ENCODE measurements at places on chromosomes 7 and 10.

DNA sequence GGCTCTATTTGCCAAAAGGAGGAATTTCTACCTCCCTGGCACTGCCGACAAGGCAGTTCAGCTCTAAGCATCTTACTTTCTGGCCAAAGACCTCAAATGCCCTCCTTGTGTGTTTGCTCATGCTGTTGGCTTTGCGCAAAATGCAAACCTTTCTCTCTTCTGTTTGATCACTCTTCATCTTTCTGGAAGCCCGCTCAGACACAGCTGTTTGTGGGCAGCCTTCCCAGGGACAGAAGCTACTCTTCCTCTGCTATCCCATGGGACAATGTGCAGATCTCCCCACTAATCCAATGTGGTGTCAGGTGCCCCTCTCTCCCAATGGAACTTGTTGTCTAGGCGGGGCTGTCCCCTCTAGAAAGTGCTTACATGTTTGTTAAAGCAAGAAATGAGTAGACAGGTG, 278.7 kb downstream of the CCSER2 start:
- DNase-seq: no peak

DNA sequence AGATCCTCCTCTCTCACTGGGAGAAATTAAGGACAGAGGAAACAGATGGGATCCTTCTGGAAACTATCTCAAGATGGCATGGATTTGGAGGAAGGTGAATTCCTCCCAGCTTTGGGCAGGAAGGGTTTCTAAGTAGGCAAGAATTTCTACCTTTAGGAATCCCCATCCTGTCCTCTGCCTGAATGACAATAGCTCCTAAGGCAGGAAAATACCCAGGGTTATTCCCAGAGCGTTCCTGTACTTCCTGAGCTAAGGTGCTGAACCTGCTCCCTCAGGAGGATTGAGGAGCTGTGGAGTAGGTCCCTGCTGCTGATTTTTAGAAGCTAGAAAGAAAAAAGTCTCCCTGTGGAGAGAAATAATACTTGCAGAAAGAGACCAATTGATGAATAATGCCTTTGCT, 568 bp downstream of the MGAM2 start:
- DNase-seq: no peak

DNA sequence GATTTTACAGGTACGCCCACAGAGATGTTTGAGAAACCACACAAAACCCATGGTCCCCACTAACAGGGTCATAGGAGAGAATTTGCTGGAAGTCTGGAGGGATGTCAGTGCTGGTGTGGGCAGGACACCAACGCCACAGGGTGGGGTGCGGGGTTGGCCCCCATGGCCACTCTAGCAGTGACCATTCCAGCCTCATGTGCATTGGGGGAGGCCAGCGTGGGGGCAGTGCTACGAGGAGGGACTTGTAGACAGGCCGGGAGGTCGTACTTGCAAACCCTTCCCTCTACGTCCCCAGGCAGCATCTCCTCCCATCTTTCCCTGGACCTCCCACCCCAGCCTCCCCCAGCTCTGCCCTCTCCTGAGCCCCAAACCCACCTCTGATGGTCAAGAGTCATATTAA, 34.0 kb downstream of the FOXL3 start:
- DNase-seq: no peak

GRCh38 chr10:88389456-88389855, 193.7 kb downstream of the RNLS start:
- DNase-seq: no peak

GRCh38 chr7:131224996-131225395, 102.7 kb upstream of the MKLN1 start:
- DNase-seq: no peak

DNA sequence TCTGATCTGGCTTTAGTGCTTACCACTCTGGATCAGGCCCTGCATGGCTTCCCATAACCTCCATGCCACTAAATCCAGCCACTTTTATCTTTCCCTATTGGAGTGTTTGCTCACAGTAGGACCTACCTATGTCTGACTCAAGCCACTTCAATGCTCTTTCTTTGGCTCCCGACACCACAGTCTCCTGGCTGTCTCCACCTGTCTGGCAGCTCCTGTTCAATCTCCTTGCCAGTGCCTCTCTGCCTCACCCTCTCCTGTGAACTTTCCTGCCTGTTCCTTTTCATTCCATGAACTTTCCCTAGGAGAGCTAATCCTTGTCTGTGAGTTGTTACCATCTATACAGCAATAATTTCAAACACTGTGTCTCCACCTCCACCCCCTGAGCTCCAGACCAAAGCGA, 82.6 kb upstream of the UCN3 start:
- no peak for DNase-seq

DNA sequence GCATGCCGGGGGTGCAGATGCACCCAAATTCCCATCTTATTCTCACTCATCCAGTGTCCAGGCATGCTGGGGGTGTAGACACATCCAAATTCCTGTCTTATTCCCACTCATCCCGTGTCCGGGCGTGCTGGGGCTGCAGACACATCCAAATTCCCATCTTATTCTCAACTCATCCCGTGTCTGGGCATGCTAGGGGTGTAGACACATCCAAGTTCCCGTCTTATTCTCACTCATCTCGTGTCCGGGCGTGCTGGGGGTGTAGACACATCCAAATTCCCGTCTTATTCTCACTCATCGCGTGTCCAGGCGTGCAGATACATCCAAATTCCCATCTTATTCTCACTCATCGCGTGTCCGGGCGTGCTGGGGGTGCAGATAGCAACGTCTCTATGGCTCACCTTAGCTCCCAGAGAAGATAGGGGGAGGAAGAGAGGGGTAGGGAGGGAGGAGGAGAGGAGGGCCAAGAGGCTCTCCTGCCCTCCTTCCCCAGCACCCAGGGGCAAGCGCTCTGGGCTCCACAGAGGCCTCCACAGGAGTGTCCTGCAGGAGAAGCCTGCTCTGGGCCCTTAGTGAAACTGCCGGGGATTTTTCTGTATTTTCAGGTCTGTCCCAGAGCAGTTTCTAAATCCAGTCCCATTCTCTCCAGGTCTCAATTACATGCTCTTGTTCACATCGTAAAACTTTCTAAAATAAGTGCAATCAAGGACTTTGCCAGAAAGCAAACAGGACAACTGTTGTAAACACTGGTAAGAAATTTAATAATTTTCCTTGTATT, 210.8 kb downstream of the DIP2C start:
- no peak for DNase-seq

- DNase-seq: no peak
Observed at GRCh38 chr7:69177941-69178494, 420.3 kb upstream of the AUTS2 start.

GRCh38 chr7:77859343-77859742, 60.8 kb downstream of the PHTF2 start:
- DNase-seq: no peak

DNA sequence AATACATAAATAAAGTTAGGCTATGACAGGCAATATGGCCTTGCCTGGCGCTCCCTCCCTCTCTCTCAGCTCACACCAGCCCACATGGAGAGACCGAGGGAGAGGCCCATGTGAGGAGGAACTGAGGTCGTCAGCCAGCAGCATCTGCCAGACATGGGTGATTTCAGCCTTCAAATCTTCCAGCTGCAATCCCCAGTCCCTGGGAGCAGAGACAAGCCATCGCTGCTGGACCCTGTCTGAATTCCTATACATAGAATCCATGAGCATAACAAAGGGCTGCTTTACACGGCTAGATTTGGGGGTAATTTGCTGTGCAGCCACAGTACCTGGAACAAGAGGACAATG, 35.6 kb downstream of the ANKRD16 start:
- DNase-seq: no peak

DNA sequence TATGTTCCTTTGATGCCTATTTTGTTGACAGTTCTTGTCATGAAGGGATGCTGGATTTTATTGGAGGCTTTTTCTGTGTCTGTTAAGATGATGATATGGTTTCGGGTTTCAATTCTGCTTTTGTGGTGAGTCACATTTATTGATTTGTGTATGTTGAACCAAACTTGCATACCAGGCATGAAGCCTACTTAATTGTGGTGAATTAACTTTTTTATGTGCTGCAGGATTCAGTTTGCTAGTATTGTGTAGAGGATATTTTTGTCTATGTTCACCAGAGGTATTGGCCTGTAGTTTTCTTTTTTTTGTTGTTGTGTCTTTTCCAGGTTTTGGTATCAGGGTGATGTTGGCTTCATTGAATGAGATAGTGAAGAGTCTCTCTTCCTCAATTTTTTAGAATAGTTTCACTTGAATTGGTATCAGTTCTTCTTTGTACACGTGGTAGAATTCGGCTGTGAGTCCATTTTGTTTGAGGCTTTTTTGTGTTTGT, 345.9 kb downstream of the KIF20B start:
- DNase-seq: no peak

- no peak for DNase-seq
Observed at GRCh38 chr7:68562323-68562899, 1035.9 kb upstream of the AUTS2 start.

GRCh38 chr7:107472116-107472515, 2.3 kb downstream of the GPR22 start:
- DNase-seq: no peak

GRCh38 chr10:13773043-13773442, 186.3 kb downstream of the PRPF18 start:
- DNase-seq: no peak

DNA sequence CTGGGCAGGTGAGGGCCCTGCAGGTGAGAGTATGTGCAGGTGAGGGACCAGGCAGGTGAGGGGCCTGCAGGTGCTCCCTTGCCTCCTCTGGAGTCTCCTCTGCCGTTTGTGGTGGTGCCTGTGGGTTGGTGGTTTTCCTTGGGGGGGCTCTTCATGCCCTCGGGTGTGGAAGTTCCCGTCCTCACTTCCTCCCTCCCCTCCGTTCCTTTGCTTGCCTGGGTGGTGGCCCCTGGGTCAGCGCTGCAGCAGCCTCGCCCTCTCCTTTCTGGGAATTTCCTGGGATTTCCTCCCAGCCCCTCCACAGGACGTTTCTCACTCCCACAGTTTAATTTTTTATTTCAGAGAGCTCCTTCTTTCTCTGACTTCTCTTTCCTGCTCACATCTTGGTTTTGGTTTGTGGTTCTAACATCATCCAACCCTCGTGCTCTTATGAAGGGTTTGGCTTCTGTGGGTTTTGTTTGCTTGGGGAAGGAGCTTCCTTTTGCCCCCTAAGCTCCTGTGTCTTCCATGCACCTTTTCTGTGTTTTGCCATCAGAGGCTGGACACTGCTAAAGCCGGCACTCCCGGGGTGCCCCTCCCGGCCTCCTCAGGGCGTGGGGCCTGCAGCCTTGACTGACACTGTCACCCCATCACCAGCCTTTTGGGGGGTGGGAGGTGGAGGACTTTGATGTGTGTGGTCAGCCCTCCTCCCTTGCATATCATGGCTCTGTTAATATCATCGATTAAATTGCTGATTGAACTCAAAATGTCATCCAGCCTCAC, 29.2 kb upstream of the ADGRA1 start:
- DNase-seq: no peak

DNA sequence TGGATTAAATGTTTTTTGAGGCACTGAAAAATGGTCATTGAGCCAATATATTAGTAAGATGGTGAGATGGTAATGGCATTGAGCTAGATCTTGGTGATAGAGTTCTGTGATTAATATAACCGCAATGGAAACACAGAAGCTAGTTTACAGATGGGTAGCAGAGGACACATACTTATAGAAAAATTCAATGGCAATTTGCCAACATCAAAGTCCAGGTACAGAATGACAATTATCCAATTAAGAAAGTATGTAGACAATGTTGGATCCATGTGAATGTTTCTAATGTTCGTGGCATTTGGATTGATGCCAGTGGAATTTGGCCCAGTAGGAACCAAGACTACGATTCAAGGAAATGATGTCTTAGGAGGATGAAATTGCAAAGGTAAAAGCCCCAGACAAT, 187.8 kb downstream of the GNAT3 start:
- no peak for DNase-seq

DNA sequence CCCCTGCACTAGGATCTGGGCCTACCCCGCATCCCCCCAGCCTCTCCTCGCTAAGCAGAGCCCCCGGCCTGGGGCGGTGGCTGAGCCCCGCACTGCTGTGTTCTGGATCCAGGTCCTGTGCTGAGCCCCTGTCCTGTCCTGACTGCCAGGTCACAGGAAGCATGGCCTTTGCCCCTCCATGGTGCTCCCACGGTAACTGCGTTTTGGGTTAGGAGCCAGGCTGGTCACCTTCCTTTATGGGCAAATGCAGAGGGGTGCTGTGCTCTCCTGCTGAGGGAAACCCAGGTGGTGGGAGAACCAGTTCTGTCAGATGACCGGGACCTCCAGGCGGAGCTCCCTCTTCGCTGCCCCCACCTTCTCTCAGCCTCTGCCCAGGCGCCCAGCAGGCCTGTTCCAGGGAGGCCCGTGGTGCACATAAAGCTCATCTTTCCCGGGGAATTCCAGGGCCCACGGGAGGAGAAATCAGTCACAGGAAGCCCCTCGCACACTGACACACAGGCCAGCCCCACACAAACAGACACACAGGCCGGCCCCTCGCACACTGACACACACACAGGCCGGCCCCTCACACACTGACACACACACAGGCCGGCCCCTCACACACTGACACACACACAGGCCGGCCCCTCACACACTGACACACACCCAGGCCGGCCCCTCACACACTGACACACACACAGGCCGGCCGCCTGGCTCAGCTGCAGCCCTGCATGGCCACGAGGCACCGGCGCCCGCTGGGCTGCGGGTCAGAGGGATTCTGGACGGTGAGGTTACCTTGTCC, 75.6 kb downstream of the CFAP46 start:
- no peak for DNase-seq

DNA sequence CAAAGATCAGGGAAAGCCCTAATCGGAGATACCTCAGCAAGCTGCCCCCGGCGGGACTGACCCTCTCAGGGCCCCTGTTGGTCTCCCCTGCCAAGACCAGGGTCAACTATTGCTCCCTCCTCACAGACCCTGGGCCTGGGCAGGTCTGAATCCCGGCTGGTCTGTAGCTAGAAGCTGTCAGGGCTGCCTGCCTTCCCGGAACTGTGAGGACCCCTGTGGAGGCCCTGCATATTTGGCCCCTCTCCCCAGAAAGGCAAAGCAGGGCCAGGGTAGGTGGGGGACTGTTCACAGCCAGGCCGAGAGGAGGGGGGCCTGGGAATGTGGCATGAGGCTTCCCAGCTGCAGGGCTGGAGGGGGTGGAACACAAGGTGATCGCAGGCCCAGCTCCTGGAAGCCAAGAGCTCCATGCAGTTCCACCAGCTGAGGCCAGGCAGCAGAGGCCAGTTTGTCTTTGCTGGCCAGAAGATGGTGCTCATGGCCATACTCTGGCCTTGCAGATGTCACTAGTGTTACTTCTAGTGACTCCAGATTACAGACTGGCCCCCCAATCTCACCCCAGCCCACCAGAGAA, 24.1 kb downstream of the TBATA start:
- no peak for DNase-seq

All from NCI-H2081 treated with DMSO at 0.1 percent for 48 hours (cell line).